ENCODE measurements at places on chromosomes 7 and 10. TPM values are rescaled to one million over a fixed set of nuclear protein-coding genes. Genes with fewer than 3 reads are reported as not detected.

DNA sequence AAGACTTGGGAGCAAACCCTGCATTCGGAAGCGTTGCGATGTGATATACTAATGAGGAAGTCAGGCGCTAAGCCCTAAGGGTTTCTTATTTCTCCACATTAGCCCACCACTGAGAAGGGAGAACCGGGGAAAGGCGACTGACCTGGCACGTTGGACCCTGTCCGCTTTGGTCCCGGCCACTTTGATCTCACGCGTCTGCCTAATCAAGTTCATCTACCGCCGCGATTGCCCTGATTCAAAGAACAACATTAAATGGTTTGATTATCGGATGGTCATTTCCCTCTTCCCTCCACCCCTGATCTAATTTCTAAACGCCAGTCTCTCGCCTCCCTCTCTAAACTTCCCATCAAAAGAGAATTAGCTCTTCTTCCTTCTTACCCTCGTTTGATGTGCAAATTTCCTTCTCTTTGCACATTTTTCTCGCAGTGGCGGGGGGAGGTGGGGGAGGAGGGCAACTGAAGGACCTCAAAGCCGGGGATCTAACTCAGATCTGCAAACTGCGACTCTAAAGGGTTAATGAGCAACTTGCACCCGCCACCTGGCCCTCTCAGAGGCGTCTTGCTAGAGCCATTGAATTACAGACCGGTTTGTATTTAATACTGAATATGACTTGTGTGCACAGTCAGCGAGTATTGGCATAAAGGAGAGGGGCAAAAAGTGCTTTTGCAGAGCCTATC lies 687 bp upstream of the DKK1 start:
- peaks cover 70% of the 10 kb centered on the region for H3K27me3 ChIP-seq
- DNase-seq: no peak

The ZSCAN21 gene
- 10.1 TPM for total RNA-seq

The RASA4B gene
- 18.0 TPM for total RNA-seq

DNA sequence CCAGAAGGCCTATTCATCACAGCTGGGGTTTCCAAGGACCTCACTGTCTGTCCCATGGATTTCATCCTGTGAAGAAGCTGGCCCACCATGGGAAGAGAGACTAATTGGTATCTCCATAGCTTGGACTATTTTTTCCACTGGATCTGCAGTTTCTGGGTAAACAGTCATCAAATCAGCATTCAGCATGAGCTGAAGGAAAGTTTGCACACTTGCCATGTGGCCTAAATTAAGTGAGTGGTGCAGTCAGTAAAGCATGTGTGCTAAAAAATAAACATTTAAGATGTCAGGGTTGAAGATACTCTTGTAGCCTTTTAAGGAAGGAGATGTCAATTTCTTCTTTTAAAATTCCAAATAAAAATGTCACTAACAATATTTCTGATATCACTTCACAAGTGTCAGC lies 381.1 kb upstream of the ZMIZ1 start:
- H3K36me3 ChIP-seq: no peaks in the 10 kb centered on the region
- H3K4me1 ChIP-seq: no peaks in the 10 kb centered on the region
- no peak overlapping the region for H3K27ac ChIP-seq
- H3K4me3 ChIP-seq: no peak overlapping the region

DNA sequence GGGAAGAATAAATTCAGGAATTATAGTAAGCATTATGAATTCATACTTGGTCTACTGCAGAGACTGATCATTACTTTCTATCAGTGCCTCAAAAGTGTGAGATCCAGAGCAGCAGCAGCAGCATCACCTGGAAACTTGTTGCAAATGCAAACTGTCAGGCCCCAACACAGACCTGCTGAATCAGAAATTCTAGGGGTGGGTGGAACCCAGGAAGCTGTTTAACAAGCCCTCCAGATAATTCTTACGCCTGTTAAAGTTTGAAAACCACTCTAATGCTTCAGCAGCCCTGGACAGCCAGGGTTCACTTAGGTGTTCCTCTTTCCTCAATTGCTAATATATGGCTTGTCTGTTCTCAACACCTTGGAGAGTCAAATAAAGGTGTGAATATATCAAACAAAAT lies 19.5 kb downstream of the CACUL1 start:
- H3K27ac ChIP-seq: no peak overlapping the region
- H3K4me1 ChIP-seq: peaks cover 49% of the 10 kb centered on the region
- DNase-seq: no peak
- H3K36me3 ChIP-seq: peaks cover 3% of the 10 kb centered on the region
- H3K27me3 ChIP-seq: no peaks in the 10 kb centered on the region
- no peak overlapping the region for H3K4me3 ChIP-seq

- H3K27ac ChIP-seq: no peak overlapping the region
- H3K27me3 ChIP-seq: no peaks in the 10 kb centered on the region
- H3K4me1 ChIP-seq: no peaks in the 10 kb centered on the region
- H3K36me3 ChIP-seq: no peaks in the 10 kb centered on the region
Measured at GRCh38 chr10:104424719-104425118, 71.1 kb downstream of the CFAP58 start.

DNA sequence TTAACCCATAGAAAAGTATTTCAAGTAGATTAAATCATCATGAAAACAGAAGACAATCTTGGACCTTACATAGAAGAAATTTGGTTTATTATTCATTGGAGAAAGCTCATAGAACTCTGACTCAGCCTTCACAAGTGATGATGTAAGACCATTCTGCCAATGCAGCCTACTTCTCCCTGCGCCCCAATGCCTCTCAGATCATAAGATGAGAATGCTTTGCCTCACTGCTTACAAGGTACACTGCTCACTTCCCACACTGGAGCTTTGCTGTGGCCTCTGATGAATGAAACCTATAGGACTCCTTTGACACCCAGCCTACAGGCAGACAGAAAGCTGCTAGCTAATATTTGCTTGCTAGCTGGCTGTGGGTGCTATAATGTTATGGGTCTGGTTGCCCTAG lies 569.4 kb upstream of the STEAP1 start:
- H3K4me3 ChIP-seq: no peak overlapping the region
- DNase-seq: no peak
- peaks cover 2% of the 10 kb centered on the region for H3K36me3 ChIP-seq
- H3K27ac ChIP-seq: no peak overlapping the region
- H3K4me1 ChIP-seq: no peaks in the 10 kb centered on the region

DNA sequence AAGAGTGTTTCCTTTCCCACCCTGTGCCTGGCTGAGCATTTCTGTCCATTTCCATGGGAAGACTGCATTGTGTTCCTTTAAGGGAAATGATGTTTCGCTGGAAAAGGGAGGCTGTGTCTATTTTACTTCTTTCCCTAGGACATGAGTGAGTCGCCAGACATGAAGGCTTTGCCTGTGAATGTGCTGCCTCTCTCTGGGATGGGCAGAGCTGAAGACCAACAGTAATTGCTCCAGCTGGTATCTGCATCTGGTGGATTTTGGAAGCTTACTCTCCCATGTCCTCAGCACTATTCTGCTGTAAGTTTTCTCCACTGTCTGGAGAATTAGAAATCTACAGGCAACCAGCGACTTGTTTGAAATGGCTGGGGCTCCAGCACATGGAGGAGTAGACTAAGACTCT lies 264.6 kb upstream of the BMPER start:
- no peak overlapping the region for H3K4me3 ChIP-seq
- no peak overlapping the region for H3K27ac ChIP-seq

DNA sequence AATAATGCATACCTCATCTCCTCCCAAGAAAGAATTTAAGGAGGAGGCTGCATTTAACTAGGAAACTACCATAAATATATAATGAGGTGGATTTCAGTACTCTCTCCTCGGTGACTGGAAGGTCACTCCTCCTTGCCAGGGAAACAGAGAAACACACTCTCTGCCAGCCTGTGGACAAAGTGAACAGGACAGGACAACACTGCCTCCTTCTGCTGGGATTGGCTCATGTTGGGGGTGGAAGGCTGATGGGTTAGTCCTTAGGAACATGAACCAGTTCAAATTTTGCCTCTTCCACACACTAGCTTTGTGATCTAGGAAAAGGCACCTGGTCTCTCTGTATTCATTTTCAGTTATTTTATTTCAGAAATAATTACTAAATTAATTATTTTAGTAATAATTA lies 50.6 kb upstream of the STEAP4 start:
- no peak overlapping the region for H3K4me3 ChIP-seq
- no peak for DNase-seq
- H3K27me3 ChIP-seq: peaks cover 18% of the 10 kb centered on the region
- no peaks in the 10 kb centered on the region for H3K36me3 ChIP-seq
- H3K27ac ChIP-seq: no peak overlapping the region

- H3K27me3 ChIP-seq: peaks cover 34% of the 10 kb centered on the region
- H3K4me3 ChIP-seq: no peak overlapping the region
- no peaks in the 10 kb centered on the region for H3K36me3 ChIP-seq
- no peak for DNase-seq
Measured at GRCh38 chr10:73983096-73984047, 14.5 kb upstream of the VCL start.

Measured in activated naive CD8-positive, alpha-beta T cell treated with anti-CD3 and anti-CD28 coated beads, Interleukin-2, amount 10 ng/mL, durations not matched to agents 7 days and 5 days (primary cell).